ENCODE measurements at places on chromosomes 2 and 18.
A peak's percentile ranks its signal among the peaks of the same experiment; 100 is the strongest.

DNA sequence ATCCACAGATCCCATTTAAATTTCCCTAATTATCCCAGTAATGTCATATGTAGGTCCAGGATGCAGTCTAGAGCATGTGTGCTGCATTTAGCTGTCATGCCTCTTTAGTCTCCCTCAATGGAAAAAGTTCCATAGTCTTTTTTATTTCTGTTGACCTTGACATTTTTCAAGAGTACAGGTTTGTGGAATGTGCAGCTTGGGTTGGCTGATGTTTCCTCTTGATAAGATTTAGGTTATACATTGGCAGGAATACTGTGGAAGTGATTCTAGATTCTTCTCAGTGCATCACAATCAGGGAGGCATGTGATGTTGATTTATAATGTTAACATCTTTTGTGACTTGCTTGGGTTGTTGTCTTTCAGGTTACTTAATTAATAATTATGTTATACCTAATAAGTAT lies 42.5 kb downstream of the PPM1B start:
- DNase-seq, result no peak

- peak; percentile 57 for DNase-seq
Measured at GRCh38 chr2:219509780-219510511, 4.3 kb upstream of the ASIC4 start.

DNA sequence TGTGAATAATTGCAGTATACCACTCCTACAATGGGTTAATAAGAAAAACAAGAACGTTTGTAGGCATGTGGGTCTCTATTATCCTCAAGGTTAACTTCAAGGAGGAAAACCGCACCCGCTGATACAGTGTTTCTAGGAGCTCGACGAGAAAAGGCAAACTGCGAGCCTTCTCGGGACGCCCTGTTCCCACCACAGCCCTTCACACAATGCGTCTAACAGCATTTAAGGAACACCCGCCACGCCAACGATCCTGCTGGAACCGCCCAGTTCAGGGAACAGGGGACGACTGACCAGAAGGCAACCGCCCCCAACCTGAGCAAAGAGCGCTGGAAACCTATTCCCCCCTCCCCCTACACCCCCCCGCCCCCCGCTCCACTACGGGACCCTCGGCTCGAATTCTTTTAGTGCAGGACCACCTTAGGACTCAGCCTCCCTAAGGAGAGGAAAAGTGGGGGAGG lies 710 bp upstream of the TMSB10 start:
- DNase-seq, result peak; percentile 66

GRCh38 chr18:30457156-30457555 lies 585.4 kb downstream of the DSC3 start:
- no peak for DNase-seq

GRCh38 chr18:24212939-24213338 lies 74.1 kb downstream of the CABYR start:
- DNase-seq, result no peak

GRCh38 chr2:160165996-160166395 lies 34.1 kb downstream of the ITGB6 start:
- no peak for DNase-seq

GRCh38 chr2:33051586-33052360 lies 105.0 kb downstream of the LTBP1 start:
- DNase-seq, result no peak

GRCh38 chr2:33598561-33599174 lies 431 bp downstream of the FAM98A start:
- DNase-seq, result peak; percentile 65

DNA sequence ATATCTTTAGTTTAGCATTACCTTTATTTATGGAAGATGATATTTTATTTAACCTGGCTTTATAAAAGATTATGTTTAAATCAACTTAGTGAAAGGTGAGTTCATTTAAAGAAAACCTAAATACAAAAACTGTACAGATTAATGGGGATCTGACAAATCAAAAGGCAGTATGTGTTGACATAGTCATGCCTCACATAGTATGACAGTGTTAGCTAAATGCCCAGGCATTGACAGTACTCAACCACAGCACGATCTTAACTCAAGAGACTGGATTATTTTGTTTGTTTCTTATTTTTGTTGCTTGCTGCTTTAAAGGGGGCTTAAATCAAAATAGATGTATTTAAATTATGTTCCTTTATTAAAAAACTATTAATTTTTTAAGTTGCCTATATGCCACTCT lies 7.8 kb downstream of the DOK6 start:
- DNase-seq, result no peak

DNA sequence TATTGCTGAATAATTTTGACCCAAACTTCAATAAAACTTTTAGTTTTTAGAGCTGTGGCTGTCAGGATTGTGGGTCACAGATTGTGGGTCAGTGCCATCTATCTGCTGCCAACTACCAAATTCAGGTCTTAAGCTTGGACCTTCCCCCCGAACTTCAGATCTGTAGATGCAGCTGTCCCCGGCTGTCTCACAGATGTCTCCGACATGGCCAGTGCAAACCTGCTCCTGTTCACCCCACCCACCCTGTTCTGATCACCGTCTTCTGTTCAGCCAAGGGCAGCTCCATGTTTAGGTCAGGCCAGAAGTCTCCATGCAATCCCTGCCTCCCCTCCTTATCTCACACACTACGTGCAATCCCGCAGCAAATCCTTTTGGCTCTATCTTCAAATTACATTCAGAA lies 175.0 kb downstream of the PRKCE start:
- no peak for DNase-seq

Data from activated CD4-positive, alpha-beta T cell treated with anti-CD3 and anti-CD28 coated beads, Interleukin-2, amount 50 U/mL, for 48 hours (primary cell).